NCI-H1930 (cell line): ENCODE measurements at places on chromosomes 16 and 17.

GRCh38 chr17:79406316-79406715, 204.5 kb downstream of the RBFOX3 start:
- no peak for DNase-seq

DNA sequence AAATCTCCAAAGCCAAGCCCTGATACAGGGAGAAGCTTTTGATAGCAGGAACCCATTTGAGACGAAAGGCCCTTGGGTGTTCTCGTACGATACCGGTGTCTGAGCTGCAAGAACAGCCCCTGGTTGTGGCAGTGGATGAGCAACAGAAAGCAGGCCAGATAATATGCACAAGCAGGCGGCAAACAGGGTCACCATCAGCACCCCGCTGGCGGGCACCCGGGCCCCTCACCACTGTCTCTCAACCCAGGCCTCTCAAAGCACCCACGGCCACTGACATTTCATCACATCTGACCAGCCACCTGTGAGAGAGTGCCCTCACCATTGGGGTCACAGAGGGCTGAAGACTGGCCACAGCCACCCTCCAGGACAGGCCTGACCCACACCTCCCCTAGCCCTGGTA, 230.4 kb downstream of the C16orf78 start:
- DNase-seq: no peak

DNA sequence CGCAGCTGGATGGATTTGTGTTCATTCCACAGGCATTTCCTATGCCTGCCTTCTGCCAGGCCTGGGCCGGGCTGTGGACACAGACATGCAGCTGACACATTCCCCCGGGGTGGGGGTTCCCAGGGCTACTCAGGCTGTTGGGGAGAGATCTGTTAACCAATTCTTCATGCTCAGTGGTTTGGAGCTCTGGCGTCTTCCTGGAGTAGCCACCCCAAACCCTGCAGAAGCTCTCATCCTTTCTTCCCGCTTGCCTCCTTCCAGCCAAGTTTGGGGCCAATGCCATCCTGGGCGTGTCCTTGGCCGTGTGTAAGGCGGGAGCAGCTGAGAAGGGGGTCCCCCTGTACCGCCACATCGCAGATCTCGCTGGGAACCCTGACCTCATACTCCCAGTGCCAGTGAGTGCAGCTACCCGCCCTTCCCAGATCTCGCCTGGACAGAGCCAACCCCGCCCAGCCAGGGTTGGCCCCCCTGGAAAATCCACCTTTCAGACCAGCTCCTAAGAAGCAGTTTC, 2.6 kb downstream of the ENO3 start:
- no peak for DNase-seq

GRCh38 chr17:34178092-34178491, 77.0 kb upstream of the CCL2 start:
- DNase-seq: no peak

GRCh38 chr17:71446645-71447437, 674.0 kb upstream of the SOX9 start:
- no peak for DNase-seq
